ENCODE measurements at places on chromosomes 1 and 21. TPM values are rescaled to one million over a fixed set of nuclear protein-coding genes. Genes with fewer than 3 reads are reported as not detected.

The NUAK2 gene
- 10.4 TPM for total RNA-seq

DNA sequence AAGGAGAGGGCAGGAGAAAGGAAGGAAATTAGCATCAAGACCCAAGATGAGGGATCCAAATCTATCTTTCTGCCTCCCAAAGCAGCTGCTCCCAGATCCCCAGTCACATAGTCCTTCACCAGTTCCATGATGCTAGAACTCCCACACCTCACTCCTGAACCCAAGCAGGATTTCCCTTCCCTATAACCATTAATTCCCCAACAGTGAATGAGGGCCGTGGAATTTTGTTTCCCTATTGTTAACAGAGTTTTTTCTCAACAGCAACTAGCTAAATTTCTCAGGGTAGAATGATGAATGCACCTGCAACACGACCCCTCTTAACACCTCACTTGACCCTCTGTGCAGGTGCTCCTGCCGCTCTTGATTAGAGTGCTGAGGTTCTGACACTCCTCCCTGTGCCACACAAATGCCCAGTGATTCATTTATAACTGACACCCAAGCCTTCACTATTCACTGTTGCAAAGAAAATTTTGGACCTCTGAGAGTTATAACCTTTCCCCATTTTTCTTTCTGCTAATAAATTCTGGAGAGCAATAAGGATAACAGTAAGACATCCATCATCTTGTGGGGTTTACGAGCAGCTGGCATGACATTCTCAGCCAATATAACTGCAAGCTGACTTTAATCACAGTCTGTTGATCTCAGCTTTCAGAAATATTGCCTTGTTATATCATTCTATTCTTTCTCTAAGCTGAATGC, 25.4 kb upstream of the NPL start:
- no peak overlapping the region for H3K4me3 ChIP-seq
- no peaks in the 10 kb centered on the region for H3K36me3 ChIP-seq
- H3K4me1 ChIP-seq = peaks cover 9% of the 10 kb centered on the region
- H3K27me3 ChIP-seq = no peaks in the 10 kb centered on the region
- H3K27ac ChIP-seq = no peak overlapping the region
- no peak for DNase-seq

DNA sequence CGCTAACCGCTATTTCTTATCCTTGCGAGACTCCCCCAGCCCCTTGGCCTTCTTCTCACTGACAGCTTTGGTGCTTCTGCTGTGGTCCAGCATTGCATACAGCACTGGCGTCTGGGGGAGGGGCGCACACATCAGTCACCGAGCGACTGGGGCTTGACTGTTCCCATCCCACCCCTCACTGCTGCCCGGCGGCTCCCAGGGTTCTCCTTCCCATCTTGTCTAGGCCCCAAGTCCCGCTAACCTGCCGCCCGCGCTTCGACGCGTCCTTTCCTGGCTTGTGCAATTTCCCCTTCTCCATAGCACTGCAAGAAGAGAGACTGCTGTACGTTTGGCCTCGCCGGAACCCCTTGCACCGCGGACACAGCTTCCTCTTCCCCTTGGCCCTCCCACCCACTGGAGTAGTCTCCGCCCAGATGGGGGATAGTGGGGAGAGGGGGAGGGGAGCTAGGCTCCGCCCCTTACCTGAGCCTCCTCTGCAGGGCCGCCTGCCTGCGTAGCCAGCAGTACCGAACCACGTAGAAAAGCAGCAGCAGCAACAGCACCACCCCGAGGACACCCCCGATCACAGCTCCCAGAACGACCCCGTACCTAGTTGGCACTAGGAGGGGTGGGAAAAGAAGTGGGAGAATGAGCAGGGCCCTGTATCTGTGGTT, 3.8 kb downstream of the MPZ start:
- peak overlapping the region; percentile 73 for H3K27ac ChIP-seq
- H3K4me3 ChIP-seq = peak overlapping the region; percentile 80
- H3K36me3 ChIP-seq = no peaks in the 10 kb centered on the region

The TMEM51 gene
- total RNA-seq = 5.2 TPM

- no peak overlapping the region for H3K4me3 ChIP-seq
- DNase-seq = peak; percentile 72
- H3K4me1 ChIP-seq = peaks cover 59% of the 10 kb centered on the region
- H3K27me3 ChIP-seq = no peaks in the 10 kb centered on the region
- no peaks in the 10 kb centered on the region for H3K36me3 ChIP-seq
- H3K27ac ChIP-seq = no peak overlapping the region
Observed at GRCh38 chr1:50704126-50704525, 255.9 kb downstream of the FAF1 start.

- peak overlapping the region; percentile 23 for H3K27ac ChIP-seq
- DNase-seq = peak; percentile 25
- H3K27me3 ChIP-seq = no peaks in the 10 kb centered on the region
- H3K4me3 ChIP-seq = peak overlapping the region; percentile 77
- peaks cover 12% of the 10 kb centered on the region for H3K4me1 ChIP-seq
Observed at GRCh38 chr1:150366416-150367296, 2.7 kb downstream of the RPRD2 start.

The LAMC1 gene
- 111 TPM for total RNA-seq

The CFHR3 gene
- total RNA-seq = 2.0 TPM

- no peak overlapping the region for H3K4me3 ChIP-seq
- no peaks in the 10 kb centered on the region for H3K27me3 ChIP-seq
- DNase-seq = peak; percentile 21
- H3K4me1 ChIP-seq = no peaks in the 10 kb centered on the region
- H3K36me3 ChIP-seq = no peaks in the 10 kb centered on the region
Observed at GRCh38 chr1:20981915-20982314, 194.8 kb downstream of the EIF4G3 start.

The GNG12 gene
- 33.0 TPM for total RNA-seq

GRCh38 chr1:3380469-3380868, 74.0 kb upstream of the ARHGEF16 start:
- no peak for DNase-seq
- H3K27me3 ChIP-seq = no peaks in the 10 kb centered on the region
- H3K36me3 ChIP-seq = no peaks in the 10 kb centered on the region
- no peak overlapping the region for H3K27ac ChIP-seq
- H3K4me3 ChIP-seq = no peak overlapping the region

The PMF1 gene
- 112 TPM for total RNA-seq

The GBP6 gene
- not detected for total RNA-seq

DNA sequence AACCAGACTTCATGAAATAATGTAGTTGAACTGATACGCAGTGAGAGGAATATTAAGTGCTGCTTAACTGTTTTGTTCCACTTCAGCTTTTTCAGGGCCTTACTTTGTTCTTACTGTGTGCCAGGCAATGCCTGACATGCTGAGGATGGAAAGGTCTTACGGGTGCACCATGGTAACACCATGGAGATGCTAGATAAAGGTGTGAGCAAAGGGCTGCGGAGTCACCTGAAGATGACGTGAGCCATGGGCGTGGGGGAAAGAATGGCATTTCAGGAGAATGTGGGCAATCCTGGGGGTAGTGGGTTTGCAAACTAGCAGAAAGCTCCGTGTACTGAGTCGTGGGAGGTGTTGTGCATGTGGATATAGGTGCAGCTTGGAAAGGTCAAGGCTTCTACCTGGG, 27.3 kb downstream of the MAN1C1 start:
- H3K4me3 ChIP-seq = no peak overlapping the region
- H3K36me3 ChIP-seq = no peaks in the 10 kb centered on the region
- 0 out of 2 replicates have a peak, but pooled peaks cover 4% of the 10 kb centered on the region for H3K27me3 ChIP-seq
- no peak overlapping the region for H3K27ac ChIP-seq

GRCh38 chr1:31422505-31423319, 9.7 kb downstream of the SERINC2 start:
- no peaks in the 10 kb centered on the region for H3K27me3 ChIP-seq
- H3K4me1 ChIP-seq = peaks cover 9% of the 10 kb centered on the region
- H3K4me3 ChIP-seq = no peak overlapping the region
- peak; percentile 83 for DNase-seq

The OR2W3 gene
- 1.9 TPM for total RNA-seq

DNA sequence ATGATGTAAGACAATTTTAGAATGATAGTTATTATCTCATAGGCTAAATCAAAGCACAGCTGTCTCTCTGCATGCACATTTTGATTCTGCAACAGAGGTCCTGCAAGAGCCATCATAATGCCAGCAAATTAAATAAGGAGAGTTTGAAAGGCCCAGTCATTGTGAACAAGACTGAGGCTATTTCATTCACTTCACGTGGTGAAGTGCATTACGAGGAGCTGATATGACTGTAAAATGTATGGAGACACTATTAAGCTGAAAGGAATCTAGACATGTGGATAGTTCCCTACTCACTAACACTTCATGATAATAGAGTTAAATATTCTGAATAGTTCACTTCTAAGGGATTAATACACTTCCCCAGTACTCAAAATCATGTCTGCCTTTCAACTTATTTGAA, 299.0 kb downstream of the SMYD3 start:
- no peak overlapping the region for H3K27ac ChIP-seq
- H3K27me3 ChIP-seq = no peaks in the 10 kb centered on the region
- peaks cover 6% of the 10 kb centered on the region for H3K4me1 ChIP-seq
- no peaks in the 10 kb centered on the region for H3K36me3 ChIP-seq

DNA sequence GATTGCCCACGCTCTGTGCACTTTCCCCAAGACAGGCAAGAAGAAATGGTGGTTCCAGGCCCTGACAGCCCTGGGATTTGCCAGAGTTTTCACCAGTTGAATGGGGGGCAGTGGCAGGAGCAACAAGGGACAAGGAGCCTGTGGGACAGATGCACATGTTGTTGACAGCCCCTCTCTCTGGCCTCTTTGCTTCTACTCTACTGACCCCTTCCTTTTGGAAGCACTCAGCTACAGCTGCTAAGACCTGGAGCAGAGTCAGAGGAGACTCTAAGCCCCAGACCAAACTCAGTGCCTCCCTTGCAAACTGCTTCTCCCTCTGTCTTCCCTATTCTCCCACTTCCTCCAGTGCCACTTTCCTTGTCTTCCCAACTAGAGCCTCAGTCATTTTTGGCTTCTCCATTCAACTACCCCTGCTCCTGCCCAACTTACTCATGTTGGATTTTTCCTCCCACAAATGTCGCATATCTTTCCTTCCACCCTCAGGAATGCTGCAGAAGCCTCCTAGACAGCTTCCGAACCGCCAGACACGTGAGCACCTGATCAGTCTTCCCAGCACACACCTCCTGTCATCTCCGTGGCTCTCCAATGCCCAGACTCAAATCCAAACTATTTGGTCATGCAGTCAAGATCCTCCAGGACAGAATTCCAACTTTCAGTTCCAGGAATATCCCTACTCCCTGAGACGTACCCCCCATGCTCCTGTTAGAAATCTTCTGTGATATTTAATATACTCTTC, 9.1 kb downstream of the INKA2 start:
- no peak overlapping the region for H3K4me3 ChIP-seq
- peaks cover 22% of the 10 kb centered on the region for H3K4me1 ChIP-seq
- DNase-seq = no peak
- H3K27me3 ChIP-seq = no peaks in the 10 kb centered on the region

DNA sequence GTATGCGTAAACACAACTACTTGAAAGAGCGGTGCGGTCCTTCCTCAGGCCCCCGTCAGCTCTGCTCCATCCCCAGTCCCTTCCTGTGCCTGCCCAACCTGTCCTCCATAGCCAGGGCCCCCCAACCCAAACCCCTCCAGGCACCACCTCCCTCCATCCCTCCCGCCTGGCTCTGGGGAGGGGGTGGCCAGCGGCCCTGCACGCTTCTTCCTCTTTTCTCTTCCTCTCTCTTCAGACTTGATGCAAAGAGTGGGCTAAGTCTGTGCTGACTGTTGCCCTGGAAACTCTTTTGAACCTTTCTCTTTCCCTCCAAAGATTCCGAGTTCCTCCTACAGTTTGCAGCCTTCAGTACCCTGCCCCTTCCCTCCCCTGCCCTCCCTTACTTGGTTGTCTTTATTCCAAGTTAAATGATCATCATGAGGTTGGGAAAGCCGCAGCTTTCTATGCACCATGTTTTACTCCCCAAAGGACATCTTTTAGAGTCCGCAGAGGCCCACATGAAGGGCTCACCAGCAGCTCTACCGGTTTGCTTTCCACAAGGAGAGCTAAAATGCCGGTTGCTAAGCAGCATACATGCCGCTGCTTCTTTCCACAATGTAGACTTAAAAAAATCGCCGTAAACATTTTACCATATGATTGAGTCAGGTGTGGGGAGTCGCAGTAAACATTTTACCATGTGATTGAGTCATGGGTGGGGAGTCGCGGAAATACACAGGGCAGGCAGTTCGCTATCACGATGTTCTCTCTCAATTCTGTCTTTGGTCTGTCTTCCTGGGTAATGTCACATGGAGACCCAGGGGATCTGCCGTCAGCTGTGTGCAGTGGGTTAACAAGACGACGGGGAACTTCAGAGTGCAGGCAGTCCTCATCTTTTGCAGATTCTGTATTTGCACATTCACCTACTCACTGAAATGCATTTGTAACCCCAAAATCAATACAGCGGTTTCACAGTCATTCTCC, 525.3 kb downstream of the KIF26B start:
- H3K4me3 ChIP-seq = no peak overlapping the region
- H3K27me3 ChIP-seq = no peaks in the 10 kb centered on the region
- no peaks in the 10 kb centered on the region for H3K36me3 ChIP-seq
- no peaks in the 10 kb centered on the region for H3K4me1 ChIP-seq
- H3K27ac ChIP-seq = no peak overlapping the region
- DNase-seq = no peak

DNA sequence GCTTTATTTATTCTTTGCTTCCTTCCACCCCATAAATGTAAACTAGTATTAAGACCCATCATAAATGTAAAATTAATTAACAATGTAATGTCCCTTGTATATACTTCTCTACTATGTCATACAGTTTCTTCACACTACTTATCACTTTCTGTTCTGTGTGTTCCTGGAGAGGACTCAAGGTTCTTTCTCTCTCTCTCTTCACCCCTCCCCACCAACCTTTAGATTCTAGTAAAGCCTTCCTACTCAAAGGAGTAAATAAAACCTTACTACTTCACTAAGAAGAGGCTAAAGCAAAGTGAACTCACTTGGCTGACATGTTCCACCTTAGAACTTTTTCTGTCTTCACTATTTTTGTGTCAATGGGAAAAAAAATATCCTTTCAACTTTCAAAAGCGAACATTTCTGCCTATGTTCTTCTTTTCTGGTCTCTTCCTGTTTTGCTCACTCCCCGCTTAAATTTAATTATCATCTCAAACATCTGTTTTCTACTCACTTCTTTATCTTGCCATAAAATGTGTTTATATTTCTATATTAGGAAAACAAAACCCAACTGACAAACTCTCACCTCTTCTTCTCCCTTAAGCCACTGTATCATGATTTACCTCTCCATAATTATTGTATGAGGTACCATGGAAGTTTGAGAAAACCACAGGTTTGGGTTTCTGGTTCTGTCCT, 260.3 kb downstream of the DPYD start:
- no peaks in the 10 kb centered on the region for H3K36me3 ChIP-seq
- no peak for DNase-seq
- H3K4me3 ChIP-seq = no peak overlapping the region
- peaks cover 4% of the 10 kb centered on the region for H3K4me1 ChIP-seq
- H3K27me3 ChIP-seq = no peaks in the 10 kb centered on the region

DNA sequence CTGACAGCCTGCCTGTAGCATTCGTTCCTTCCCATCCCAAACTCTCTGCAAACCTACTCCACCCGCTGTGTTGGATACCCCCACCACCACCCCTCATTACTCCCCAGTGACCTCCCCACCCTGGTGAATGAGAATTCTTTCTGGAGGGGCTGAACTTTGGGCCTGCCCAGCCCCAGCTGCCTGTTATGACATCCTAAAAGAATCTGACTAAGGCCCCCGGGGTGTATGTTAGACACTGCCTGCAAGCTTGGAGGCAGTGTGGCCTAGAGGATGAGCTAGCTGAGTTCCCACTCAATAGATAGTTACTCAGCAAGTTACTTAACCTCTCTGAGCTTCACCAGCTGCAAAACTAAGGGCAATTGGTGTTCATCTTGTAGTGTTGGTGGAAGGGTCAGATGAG, 110.2 kb upstream of the FGGY start:
- no peaks in the 10 kb centered on the region for H3K4me1 ChIP-seq
- no peak for DNase-seq
- no peak overlapping the region for H3K27ac ChIP-seq
- H3K36me3 ChIP-seq = no peaks in the 10 kb centered on the region

GRCh38 chr1:229760478-229760996, 134.5 kb downstream of the URB2 start:
- H3K27me3 ChIP-seq = no peaks in the 10 kb centered on the region
- no peaks in the 10 kb centered on the region for H3K36me3 ChIP-seq
- no peaks in the 10 kb centered on the region for H3K4me1 ChIP-seq
- no peak for DNase-seq
- H3K4me3 ChIP-seq = no peak overlapping the region
